Mucosa of descending colon (tissue), 3 donors: ENCODE measurements at places on chromosomes 1 and 21. TPM values are rescaled to one million over a fixed set of nuclear protein-coding genes. Genes with fewer than 3 reads are reported as not detected.

GRCh38 chr1:41898191-41898713 is 20.5 kb downstream of the HIVEP3 start:
- peak; percentile 49 for DNase-seq

- DNase-seq = no peak
Observed at GRCh38 chr1:24198766-24199165, 11.7 kb upstream of the IFNLR1 start.

DNA sequence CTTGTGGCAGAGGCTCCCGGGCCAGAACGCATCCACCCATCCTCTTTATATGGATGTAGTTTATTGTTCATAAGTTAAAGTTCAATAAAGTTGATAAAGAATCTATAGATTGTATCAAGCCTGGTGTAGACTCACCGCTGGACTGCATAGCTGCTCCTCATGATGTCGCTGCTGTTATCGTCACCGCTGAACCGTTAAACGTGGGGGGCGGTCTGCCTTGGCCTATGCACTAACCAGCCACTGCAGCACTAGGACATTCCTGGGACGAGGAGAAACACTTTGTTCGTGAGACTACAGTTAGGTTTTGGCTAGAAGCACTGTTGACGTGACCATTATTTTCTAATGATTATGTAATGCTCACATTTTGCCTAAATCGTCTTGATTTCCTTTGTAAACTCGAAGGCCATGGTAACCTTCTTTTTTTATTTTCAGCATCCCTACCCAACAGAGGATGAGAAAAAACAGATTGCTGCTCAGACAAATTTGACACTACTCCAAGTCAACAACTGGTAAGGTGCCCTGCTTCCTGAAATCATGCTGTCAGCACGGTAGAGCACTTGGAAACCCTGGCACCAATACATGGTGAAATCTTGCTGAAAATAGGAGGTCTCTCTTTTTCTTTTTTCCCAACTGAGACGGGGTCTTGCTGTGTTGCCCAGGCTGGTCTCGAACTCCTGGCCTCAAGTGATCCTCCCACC is 50.2 kb downstream of the PKNOX1 start:
- no peak for DNase-seq

- no peak for DNase-seq
Observed at GRCh38 chr21:33432496-33432895, 29.3 kb downstream of the IFNGR2 start.

- no peak for DNase-seq
Observed at GRCh38 chr1:33296082-33296458, 24.8 kb downstream of the A3GALT2 start.

The TIPRL gene
- total RNA-seq = 30.1 TPM

GRCh38 chr1:182602935-182603645 is 1.1 kb downstream of the RGS16 start:
- DNase-seq = no peak

The FASLG gene
- total RNA-seq = 0.60 TPM

- no peak for DNase-seq
Observed at GRCh38 chr1:107555578-107555977, 409.4 kb downstream of the VAV3 start.

The DNAJC8 gene
- total RNA-seq = 56.7 TPM

GRCh38 chr1:200959411-200959921 is 64.0 kb downstream of the KIF21B start:
- DNase-seq = no peak

- DNase-seq = no peak
Observed at GRCh38 chr1:48208251-48208650, 14.3 kb upstream of the SLC5A9 start.

GRCh38 chr1:167720965-167721616 is 691 bp upstream of the MPZL1 start:
- peak; percentile 67 for DNase-seq

DNA sequence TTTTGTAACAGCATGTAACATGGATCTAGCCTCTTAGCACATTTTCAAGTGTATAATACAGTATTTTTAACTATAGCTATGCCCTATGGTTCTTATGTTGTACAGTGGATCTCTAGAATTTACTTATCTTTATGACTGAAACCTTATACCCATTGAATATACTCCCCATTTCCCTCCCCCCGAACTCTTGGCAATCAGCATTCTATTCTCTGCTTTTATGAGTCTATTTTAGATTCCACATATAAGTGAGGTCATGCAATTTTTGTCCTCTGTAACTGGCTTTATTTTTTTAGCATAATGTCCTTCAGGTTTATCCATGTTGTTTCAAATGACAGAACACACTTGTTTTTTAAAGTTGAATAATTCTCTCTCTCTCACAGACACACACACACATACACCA is 3.1 kb upstream of the GBP6 start:
- no peak for DNase-seq

The IVL gene
- not detected for total RNA-seq

DNA sequence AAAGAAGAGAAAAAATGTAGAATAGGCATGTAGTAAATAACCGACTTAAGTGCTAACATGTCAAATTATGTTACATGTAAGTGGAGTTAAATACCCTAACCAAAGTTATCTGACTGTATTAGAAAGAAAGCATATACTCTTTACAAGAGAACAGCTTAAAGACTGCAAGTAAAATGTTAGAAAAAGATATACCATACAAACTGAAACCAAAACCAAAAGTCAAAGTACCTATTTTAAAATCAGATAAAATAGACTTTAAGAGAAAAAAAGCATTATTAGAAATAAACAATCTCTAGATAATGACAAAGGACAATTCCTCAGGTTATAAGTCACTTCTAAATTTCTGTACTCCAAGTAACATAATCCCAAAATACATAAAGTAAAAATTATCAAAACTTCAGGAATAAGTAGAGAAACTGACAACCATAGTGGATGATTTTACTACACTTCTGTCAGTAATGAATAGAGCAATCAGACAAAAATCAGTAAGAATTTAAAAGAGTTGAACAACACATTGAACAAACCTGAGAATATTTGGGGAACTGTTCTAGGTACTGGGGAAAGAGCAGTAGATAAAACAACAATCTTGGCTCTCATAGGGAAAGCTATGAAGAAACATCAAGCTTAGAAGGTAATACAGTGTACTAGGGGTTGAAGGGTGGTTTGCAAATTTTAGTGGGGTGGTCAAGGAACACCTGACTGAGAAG is 127.3 kb downstream of the TBX19 start:
- DNase-seq = no peak

The SNAP47 gene
- total RNA-seq = 31.9 TPM

DNA sequence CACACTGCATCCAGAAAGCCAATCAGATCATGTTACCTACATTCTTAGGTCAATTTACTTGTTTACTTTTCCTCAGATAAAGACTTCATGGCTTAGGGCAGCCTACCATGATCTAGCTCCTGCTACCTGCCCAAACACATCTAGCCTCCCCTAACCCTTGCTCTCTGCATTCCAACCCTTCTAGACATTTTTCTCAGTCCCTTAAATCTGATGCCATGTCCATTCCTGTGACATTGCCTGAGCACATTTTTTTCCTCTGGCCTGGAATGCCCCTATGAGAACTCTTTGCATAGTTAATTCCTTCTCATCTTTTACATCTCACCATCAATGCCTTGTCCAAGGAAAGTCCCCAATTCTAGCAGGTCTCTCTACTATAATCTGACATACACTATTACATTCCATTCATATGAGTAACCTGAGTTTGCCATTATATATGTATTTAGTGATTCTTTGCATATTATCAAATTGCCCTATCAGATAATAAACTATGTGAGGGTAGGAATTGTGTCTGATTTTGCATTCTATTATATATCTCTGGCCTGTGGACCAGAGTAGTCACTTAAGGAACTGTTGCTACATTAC is 166.9 kb downstream of the COL11A1 start:
- DNase-seq = no peak

DNA sequence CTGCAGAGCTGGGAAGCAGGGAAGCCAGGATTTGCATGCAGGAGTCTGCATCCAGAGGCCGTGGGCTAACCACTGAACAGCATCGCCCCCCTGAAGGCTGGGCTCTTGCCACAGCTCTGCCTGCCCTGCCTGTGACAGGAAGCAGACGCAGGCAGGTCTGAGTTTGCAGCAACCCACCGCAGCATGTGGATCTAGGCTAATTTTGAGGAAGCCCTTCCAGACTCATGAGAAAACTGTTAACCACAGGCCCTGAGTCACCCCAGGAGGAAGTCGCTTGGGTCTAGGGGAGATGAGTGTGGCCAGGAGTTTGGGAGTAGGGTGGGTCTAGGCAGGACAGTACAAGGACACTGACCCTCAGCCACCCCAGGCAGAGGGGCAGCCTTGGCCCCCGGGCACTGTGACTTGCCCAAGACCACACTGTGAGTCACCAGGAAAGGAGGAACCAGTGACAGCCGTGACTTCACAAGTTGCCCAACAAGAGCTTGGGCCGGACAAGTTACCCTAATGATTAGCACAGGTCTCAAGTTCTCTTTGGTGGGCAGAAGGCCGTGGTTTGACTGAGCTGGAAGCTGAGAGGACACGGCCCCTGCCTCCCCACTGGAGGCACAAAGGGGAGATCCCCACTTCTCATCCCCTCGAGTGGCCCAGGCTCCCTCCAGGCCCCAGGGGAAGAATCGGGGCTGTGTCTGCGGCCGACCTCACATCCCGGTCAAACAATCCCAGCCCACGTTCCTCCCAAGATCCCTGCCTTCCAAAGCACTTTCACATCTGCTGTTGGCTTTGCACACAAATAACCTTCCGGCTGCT is 826 bp downstream of the LAPTM5 start:
- peak; percentile 87 for DNase-seq

- no peak for DNase-seq
Observed at GRCh38 chr1:92956254-92957029, 4.8 kb downstream of the DIPK1A start.

DNA sequence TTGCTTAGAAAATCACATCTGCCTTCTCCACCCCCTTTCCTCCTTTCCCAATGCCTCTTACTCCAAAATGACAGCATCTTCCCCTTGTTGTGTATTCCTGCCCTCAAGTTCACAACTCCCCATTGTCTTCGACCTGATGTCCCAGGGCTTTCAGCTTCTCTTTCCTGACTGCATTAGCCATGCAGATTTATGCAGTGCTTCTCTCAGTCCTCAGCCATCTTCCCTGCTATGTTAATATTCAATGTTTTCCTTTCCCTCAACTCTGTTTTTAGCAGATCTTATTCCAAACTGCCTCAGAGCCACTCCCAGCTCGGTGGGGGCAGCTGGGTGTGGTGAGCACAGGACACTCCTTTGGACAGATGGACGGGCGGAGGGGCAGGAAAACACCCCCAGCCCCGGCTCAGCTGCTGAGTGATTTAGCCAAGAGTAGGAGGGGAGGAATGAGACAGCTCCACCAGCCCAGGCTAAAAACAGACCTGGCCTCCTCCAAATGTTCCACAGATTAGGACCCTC is 71.0 kb downstream of the CD2 start:
- peak; percentile 78 for DNase-seq

DNA sequence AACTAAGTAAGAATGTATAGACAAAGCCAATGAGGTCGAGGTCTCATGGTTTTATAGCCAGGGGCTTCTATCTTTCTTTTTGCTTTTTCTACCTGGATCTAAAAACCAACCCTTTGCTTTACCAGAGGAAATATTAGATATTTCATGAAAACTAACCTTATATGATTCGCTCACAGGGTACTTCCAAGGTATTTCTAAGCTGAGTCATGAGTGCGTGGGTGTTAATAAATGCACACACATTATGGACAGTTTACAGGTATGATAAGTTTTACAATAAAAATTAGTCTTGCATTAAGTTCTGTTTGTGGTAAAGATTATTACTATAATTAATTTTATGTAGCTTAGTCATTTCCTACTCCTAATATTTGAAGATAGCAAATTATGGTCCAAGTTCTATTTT is 217.2 kb downstream of the CHRM3 start:
- DNase-seq = no peak

The ADAM30 gene
- total RNA-seq = not detected

GRCh38 chr21:35743571-35743970 is 316.8 kb downstream of the SETD4 start:
- no peak for DNase-seq

DNA sequence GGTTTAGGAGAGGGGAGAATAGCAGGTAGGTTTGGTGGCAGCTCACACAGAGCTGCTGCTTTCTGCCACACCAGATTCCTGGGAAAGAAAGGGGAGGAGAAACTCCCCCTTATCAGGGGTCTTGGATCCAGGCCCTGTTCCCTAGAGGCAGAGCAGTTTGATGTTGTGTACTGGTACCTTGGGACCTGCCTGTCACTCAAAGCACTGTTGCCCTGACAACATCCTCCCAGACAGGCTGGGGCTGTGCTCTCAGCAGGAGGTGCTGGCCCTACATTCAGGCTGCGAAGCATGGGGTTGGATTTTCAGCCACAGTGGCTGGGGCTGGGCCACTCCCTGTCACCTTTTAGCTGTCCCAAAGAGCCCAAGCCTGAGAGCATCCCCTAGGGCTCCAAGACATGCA is 188.0 kb downstream of the GRIK3 start:
- DNase-seq = no peak

DNA sequence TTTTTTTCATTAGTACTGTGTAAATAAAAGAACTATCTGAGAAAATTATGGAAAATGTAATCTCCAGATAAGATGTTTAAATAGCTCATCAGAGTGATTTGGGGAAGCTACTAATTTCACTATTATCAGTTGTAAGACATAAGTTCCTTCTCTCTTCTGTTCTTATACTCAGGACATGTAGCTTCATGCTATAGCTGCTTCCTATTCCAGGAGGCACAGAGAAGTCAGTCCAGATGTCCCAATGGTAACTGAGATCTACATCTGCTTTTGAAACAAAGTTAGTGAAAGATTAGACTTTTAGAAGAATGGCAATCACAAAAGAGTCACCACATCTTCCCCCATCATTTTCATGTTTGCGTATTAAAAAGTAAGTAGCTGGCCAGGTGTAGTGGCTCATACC is 5.6 kb downstream of the MAP3K21 start:
- no peak for DNase-seq

GRCh38 chr21:32795376-32795775 is 23.8 kb upstream of the PAXBP1 start:
- no peak for DNase-seq

DNA sequence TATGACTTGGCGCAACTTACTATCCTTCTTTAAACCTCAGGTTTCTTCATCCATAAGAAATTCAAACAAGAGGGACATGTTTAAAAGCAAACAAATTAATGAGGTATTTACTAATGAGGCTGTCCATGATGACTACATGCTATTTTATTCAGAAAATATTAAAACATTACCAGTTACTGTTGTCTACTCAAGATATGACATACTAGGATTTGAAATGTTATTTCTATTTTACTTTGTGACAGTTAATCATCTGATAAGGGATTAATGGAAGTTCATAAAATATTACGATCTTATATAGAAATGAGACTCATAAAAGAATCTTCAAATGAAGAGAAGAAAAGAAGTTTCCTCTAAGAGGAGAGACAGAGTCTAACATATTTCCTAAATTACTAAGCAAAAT is 80.1 kb downstream of the SPATA6 start:
- DNase-seq = no peak

The CR1L gene
- not detected for total RNA-seq

GRCh38 chr1:242140836-242141235 is 141.9 kb upstream of the MAP1LC3C start:
- DNase-seq = no peak

The GMEB1 gene
- total RNA-seq = 13.9 TPM

The CLCA1 gene
- 1,288 TPM for total RNA-seq
